Thoracic aorta (tissue), 2 donors: ENCODE measurements at places on chromosomes 3 and 15. TPM values are rescaled to one million over a fixed set of nuclear protein-coding genes. Genes with fewer than 3 reads are reported as not detected.

DNA sequence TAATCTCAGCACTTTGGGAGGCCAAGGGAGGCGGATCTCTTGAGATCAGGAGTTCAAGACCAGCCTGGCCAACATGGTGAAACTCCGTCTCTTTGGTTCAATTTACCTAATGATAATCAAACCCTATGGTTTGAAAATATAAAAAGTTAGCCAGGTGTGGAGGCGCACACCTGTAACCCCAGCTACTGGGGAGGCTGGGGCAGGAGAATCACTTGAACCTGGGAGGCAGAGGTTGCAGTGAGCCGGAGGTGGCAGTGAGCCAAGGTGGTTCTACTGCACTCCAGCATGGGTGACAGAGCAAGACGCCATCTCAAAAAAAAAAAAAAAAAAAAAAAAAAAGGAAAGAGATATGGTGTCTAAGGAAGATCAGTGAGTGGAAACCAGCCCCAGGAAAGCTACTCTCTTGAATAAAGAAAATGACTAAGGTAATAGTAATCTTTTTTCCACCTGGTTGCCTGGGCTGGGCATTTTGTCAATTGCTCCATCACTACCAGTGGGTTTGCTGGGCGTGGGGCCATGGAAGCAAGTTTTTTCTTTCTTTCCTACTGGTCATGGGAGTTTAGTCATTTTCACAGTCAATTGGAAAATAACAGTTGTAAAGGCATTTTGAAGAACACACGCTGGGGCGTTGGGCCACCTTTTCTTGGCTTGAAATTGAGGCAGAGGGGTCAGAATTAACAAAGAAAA lies 387.6 kb upstream of the RGMA start:
- DNase-seq: no peak

DNA sequence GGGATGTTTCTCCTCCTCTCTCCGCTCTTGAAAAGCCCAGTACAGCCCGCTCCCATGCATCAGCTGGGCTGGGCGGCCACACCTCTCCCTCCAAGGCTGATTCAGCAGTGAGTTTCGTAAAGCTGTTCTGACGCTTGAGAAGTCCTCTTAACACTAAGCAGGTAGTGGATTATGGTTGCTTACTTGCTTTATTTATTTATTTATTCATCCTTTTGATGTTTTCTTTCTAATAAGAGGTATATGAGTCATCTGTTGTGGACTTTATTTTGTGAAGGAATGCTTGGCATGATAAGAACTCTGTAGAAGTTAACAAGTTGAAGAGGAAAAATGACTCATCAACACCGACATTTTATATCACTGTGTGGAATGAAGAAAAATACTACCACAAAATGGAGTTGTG lies 285.0 kb downstream of the SQOR start:
- DNase-seq: no peak

DNA sequence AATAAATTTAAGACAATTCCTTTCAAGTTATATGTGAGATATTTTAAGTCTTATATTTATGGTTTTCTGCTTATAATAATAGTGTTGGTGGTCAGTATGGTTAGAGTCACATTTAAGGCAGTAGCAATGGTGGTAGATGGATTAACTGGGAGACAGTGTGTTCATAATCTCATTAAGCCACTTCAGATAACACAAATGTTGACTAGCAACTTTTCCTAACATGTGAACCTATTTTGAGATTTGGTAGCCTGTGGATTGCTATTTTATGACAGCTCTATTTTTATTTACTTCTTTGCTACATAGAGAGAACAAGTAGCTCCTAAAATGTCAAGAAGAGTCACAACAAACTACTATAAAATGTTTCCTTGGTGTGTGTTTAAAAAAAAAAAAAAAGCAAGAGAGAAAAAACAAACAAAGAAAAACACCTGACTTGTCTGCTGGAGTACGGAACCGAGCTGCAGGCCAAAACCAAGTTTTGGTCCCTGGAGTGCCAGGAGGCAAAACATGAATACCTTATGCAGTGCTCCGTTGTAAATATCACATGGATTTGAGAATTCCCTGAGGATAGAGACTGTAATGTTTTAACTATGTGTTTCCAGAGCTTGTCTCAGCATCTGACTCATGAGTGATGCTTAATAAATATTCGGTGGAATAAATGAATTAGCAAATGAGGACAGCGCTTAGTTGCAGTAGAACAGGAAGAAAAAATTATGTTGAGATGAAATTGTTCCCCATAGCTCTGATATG lies 457.1 kb upstream of the ROBO2 start:
- no peak for DNase-seq

DNA sequence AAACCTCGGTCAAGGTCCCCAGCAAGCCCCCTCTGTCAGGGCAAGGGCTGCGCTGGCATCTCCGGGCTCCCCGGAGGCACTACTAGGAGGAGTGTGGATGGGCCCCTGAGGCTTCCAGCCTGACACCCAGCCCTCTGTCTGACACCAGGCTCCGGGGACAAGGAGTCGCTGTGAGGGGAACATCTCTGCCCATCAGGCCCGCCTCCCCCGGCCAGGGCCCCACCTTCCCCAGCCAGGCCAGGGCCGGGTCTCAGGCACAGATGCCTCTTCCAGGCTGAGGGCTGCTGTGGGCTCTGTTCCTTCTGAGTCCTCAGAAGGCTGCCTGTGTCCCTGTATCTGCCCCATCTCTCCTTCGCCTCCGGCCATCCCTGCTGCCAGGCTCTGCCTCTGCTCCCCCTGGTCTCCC lies 15.8 kb downstream of the CSPG4 start:
- no peak for DNase-seq

Gene QTRT2
- total RNA-seq: 21.4 TPM

DNA sequence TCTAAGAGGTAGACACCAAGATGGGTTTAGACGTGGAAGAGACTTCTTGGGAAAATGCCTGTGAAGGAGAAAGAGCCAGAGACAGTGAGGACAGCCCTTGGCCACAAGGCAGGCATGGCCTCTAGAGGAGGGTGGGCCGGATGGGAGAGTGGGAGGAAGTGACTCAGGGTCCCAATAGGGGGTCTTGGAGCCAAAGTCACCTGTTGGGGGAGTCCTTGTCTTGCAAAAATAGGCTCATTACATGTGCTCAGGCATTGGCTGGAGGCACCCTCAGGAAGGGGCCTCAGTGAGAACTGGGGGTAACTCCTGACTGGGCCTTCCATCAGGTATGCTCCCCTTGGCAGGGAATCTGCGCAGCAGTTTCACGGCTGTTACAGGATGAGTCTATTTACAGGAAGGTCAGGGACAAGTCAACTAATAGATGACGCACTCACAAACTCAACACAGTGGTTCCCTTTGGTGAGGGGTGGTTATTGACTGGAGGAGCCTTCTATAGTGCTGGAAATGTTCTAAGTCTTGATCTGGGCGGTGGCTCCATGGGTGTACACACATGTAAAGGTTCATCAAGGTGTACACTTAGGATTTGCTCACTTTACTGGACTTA lies 259.6 kb downstream of the XXYLT1 start:
- DNase-seq: no peak

Gene RARRES1
- total RNA-seq: 63.8 TPM
